ENCODE measurements at places on chromosomes 11 and 22. TPM values are rescaled to one million over a fixed set of nuclear protein-coding genes. Genes with fewer than 3 reads are reported as not detected.
A peak's percentile ranks its signal among the peaks of the same experiment; 100 is the strongest.

NPAS4 gene
- total RNA-seq = not detected

- peak; percentile 82 for DNase-seq
Measured at GRCh38 chr22:38272373-38273134, at the start of gene TMEM184B. Gene TMEM184B (minus strand): TSS chr22:38273010. CDS start chr22:38247961, 25,049 bp downstream.

DNA sequence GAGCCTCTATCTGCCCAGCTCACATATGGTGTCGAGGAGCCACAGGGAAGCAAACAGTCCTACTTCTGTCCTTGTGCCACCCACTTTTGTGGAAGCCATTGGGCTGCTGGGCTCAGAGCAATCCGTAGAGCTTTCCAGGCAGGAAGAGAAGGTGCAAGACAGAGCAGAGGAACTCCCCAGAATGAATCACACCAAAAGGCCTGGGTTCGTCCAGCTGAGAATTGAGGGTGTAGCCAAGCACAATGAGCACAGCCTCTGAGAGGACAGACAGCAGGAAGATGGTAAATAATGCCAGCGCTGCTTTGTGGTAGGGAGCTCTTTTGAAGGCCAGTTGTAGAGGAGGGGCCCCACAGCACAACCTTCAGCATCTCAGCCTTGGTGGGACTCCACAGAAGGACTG, 237.8 kb downstream of the GRIK4 start:
- DNase-seq = no peak

GRCh38 chr22:26239581-26239980, 70.3 kb downstream of the SEZ6L start:
- no peak for DNase-seq

DNA sequence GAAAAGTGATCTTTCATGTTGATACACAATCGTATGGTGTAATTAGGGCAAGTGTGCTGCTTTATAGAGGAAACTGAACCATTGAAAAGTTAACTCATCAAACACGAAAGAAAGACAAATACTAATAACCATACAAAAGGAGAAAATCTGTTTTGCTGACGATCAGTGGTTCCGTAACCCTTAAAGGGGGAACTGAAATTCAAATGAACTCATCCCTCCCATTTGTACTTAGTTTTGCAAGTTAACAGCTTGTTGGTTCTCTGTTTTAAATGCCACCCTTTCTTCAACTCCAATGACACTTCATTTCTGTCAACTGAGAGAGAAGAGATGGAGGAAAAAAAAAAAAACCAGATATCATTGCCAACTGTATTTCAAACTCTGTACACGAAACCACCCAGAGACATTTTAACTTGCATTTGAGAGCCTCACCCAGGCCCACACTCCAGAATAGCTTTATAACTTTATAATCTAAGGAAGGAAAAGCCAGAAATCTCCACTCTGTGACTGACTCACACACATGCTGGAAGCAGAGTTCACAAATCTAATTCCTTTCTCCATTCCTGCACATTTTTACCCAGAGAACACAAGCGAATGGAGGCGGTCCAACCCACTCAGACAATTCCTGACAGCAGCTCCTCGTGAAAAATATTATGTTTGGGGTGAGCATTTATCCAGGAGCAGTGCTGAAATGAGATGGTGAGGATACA, 17.4 kb upstream of the CSNK2A3 start:
- DNase-seq = no peak

DNA sequence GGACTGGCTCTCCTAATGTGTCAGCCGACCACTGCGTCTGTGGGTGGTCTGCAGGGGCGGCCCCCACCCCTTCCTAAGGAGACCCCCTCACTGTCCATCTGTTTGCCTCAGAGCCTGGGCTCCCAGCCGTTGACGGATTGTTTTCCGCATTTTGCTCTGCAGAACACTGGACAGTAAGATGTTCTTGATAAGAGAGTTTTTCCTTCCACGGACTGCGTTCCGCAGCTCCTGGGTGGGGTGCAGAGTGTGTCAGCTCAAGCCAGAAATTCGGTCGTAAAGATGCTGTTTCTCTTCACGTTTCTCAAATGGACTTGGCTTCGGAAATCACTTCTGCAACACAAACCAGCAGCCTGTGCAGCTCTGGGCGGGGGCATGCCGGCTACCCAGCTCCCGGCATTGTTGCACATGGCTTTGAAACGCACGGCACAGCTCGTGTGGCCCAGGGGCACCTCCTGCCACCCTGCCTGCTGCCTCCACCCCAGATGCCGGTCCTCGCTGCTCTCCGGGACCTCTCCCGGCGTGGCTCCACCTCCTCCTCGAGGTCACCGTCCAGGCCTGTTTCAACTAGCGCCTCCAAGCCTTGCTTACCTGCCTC, 2.9 kb upstream of the MRGPRG start:
- DNase-seq = no peak

DNA sequence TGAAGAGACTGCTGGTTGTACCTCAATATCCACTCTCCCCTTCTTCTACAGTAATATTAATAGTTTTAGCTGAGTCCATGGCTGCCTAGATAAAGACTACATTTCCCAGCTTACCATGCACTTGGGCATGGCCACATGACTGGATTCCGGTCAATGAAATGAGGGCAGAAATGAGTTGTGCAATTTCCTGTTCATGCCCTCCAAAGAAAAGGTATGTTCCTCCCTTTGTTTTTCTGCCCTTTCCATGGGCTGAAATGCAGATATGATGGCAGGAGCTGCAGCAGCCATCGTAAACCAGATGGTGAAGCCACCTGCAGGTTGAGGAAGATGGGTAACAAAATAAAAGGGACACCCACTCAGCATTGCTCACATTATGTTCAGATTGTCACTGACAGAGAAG, 15.3 kb upstream of the ELFN2 start:
- DNase-seq = peak; percentile 50

GRCh38 chr11:93289782-93290463, 40.6 kb upstream of the DEUP1 start:
- no peak for DNase-seq

DNA sequence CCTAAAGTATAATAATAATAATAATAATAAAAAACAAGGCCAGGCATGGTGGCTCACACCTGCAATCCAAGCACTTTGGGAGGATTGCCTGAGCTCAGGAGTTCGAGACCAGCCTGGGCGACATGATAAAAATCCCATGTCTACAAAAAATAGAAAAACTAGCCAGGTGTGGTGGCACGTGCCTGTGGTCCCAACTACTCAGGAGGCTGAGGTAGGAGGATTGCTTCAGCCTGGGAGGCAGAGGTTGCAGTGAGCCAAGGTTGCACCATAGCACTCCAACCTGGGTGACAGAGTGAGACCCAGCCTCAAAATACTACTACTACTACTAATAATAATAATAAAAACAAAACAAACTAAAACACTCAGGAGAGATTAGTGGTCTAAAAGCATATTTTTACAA, 15.6 kb upstream of the ZNF280A start:
- no peak for DNase-seq

DNA sequence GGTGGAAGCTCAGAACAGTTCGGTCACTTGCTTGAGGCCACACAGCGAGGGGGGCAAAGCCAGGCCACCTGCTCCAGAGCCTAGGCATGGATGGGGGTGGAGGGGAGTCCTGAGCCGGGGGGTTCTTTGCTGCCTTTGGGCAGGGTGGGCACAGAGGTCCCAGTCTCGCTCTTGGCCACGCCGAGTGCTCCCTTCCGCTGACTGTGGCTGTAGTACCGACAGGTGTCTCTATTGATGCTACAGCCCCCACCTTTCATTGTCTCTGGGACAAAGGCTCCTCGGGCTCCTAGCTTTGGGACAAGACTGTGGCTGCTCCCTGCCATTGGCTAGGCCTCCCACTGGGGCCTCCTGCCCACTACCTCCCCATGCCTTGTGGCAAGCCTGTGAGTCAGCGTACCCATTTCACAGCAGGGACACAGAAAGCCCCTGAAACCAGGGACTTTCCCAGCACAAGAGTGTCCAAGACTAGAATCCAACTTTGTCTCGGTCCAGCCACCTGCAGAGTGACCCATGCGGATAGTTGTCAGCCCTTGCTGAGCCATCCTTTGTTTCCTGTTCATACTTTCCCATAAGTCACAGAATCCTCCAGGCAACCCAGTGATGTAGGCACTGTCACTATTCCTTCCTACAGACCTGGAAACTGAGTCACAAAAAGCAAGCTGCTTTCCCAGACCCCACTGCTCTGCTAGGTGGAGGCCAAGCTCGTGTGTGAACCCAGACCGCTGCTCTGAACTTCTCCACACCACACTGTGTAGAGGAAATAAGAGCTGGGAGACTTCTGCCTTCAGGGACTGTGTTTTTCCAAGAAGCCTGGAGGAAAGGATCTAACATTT, 17.2 kb downstream of the MYEOV start:
- DNase-seq = peak; percentile 45

TIGD3 gene
- total RNA-seq = 0.23 TPM

- no peak for DNase-seq
Measured at GRCh38 chr11:92678008-92678611, 291.3 kb upstream of the MTNR1B start.

- DNase-seq = peak; percentile 98
Measured at GRCh38 chr22:19880786-19881569, 26.3 kb upstream of the GNB1L start.

SLC15A3 gene
- 8.7 TPM for total RNA-seq

DNA sequence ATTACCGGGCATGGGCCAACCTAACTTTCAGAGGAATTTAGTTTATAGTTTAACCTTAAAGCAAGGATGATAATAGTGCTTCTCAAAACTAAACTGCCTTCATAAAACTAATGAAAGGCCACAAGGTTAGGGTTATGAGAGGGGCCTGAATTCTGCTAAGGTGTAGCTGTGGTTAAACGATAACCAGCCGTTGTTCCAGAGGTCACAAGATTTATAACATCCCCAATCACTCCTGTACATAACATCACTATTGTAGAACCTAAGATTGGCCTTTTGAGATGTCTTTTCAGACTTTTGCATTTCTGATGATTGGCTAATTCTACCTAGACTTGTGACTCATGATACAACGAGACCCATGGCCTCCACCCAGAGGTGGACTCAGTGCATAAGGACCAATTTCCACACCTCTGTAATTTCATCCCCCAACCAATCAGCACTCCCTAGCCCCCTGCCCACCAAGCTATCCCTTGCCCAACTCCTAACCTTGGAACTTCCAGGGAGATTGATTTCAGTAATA, 69.8 kb downstream of the ADAMTS15 start:
- DNase-seq = no peak

- peak; percentile 95 for DNase-seq
Measured at GRCh38 chr11:33899400-33900037, 7.6 kb upstream of the LMO2 start.

- no peak for DNase-seq
Measured at GRCh38 chr11:8833568-8834315, 77.2 kb upstream of the AKIP1 start.

- no peak for DNase-seq
Measured at GRCh38 chr22:45516923-45517675, 14.4 kb downstream of the FBLN1 start.

HYOU1 gene
- total RNA-seq = 353 TPM

DNA sequence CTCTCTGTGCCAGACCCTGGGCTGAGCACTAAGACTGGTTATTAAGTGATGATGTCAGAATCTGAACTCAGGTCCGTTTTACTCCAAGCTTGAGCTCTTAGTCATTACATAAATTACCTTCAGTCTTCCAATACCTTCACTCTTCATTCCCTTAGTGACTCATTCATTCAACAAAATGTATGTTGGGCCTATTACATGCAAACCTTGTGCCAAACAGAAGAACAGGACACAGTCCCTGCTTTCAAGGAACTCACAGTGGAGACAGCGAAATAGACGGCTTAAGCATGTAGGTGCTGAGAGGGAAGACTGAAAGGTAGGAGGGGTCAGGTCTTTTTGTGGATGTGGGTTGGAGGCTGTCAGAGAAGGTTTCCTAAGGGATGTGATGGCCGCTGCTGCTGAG, 3.3 kb downstream of the KCTD14 start:
- DNase-seq = no peak

DNA sequence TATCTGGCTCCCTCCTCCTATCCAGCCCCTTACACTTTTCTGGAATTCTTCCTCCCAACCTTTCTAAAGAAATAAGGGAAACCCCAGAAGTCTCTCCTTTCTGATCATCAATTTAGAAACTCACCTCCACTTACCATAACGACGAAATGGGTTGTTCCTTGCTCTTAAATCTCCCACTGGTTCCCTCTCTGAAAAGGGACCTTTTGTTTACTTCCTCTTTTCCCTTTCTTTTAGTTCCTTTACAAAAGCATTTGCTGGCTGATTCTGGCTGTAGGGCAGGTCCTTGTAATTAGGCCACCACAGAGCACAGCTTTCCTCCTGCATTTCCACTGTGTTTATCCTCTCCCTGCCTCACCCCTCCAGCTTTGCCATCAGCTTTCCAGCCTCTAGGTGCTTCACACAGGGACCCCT, 12.0 kb downstream of the JAML start:
- DNase-seq = no peak

DNA sequence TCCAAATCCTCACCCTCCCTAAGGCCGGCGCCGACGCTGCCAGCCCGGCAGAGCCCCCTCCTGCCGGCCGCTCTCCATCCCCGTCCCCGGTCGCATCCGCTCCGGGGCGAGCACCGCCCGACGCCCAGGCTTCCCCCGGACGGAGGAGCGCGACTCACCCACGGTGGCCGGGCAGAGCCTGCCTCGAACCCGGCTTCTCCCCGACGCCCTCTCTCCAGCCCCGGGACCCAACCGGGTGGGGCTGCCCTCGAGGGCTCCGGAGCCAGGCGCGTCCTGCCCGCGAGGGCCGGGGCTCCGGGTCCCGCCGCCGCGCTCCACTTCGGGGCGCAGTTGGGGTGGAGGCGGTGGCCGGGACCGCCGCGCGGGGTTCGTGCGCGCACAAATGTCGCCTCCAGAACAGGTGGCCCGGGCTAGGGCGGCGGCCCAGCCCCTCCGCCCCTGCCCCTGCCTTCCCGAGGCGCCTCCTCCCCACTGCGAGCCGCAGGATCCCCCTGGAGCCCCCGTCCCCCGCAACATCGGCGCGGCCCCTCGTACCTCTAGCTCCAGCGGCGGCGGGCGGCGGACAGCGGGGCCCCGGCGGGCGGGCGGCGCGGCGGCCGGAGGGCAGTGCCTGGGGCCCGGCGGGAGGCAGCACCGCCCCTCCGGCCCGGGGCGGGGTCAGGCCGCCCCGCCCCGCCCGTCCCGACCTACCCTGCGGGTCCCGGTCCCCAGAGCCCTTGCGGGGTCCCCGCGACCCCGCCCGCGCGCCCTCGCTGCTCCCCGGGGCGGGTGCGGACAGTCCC, at the start of gene A4GALT:
TSS of gene A4GALT (minus strand) at position 608 of the 782 bp plus-strand sequence. CDS start 26,919 bp downstream, outside the sequence.
- peak; percentile 38 for DNase-seq
